ENCODE measurements at places on chromosomes 3 and 15. TPM values are rescaled to one million over a fixed set of nuclear protein-coding genes. Genes with fewer than 3 reads are reported as not detected.

GRCh38 chr3:190513409-190514370 lies at the start of gene IL1RAP:
IL1RAP (plus strand) TSS chr3:190514085; CDS start chr3:190564290, 50,205 bp downstream.
- DNase-seq: peak; percentile 92

DNA sequence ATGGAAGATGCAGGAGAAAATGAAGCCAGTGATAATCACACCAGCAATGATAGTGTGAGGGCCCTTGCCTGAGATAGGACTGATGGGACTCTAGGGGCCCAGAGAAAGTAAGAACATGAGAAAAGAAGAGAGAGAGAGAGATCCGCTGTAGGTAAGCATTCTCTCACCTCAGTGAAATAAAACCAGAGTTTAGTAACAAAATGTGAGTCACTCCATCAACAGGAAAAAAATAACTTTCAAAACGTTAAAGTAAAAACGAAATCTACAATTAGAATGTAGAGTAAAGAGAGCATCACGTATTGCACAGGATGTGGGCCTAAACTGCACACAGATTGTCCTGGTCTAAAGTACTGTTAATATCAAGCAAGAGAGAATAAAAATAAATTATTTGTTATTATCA lies 6.8 kb upstream of the PRSS50 start:
- DNase-seq: no peak

GRCh38 chr3:72820415-72820814 lies 27.8 kb downstream of the SHQ1 start:
- no peak for DNase-seq

- peak; percentile 75 for DNase-seq
Measured at GRCh38 chr15:34721802-34722438, 32.9 kb downstream of the GJD2 start.

DNA sequence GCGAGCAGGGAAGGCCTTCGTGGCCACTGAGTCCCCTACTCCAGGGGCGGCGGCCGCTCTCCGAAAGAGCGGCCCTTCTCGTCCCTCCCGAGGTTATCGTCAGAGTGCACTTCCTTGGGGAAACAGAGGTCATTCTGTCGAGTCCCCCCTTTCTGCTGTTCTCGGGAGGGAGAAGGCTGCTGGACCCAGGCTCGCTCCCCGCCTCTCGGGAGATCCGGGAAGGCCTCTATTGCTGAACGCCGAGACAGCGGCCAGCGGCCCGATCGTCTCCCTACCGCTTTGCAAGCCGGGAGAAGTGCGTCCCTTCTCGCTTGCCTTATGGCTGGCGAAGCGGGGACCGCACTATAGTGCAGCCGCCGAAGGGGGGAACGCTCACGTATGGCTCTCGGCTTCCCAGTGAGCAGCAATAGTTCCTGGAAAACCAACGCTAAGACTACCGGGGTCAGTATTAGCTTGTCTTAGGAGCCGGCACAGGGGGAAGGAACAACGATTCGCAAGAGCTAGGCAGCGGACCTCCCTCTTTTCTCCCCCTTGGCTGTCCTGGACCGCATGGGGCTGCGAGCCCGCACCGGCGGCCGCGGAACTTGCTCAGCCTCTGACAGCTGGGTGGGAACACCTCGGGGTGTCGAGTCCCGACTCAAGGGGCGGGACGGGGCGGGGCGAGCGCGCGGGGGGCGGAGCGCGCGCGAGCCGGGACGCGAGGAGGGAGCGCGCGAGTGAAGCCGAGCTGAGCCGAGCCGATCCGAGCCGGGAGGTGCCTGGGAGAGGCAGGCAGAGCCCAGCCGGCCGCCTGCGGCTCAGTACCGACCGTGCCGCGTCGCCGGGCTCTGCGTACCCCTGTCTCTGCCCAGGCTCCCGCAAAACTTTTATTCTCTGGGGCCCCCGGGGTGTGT lies 930 bp upstream of the PPM1L start:
- DNase-seq: peak; percentile 94

- no peak for DNase-seq
Measured at GRCh38 chr3:87268646-87269211, 7.7 kb downstream of the POU1F1 start.

Gene GRIP2
- total RNA-seq: 39.2 TPM

Gene RHOV
- total RNA-seq: not detected

Gene GOLGA8N
- total RNA-seq: 4.3 TPM

Gene PP2D1
- total RNA-seq: not detected

Gene CLRN1
- total RNA-seq: not detected

Measured in heart left ventricle (tissue), 16 donors.